NCI-H2081 treated with DMSO at 0.1 percent for 48 hours (cell line): ENCODE measurements at places on chromosomes 12 and 14.
A peak's percentile ranks its signal among the peaks of the same experiment; 100 is the strongest.

- no peak for DNase-seq
Observed at GRCh38 chr12:68007466-68007865, 18.2 kb downstream of the IFNG-AS1 start.

DNA sequence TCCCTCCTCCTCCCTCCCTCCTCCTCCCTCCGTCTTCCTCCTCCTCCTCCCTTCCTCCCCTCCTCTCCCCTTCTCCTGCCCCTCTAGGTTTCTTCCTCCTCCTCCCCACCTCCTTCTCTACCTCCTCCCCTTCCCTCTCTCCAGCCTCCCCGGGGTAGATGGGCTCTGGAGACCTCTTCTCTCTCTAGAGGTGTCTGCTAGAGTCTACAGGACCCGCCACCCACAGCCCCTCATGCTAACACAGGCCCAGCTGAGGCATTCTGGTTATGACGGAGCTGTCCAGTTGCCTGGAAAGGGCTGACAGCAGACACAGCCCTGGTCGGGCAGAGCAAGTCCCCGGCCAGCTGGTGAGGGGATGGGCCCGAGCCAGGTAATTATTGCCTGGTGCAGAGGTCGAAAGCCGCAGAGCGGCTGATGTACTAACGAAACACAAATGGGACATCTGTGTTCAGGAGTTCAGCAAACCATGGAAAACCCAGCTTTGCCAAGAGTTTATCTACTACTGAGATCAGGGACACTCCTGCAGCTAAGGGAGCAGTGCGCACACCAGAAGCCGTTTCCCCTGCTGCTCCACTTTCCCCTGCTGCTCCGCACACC, 96.2 kb downstream of the PAPOLA start:
- no peak for DNase-seq

DNA sequence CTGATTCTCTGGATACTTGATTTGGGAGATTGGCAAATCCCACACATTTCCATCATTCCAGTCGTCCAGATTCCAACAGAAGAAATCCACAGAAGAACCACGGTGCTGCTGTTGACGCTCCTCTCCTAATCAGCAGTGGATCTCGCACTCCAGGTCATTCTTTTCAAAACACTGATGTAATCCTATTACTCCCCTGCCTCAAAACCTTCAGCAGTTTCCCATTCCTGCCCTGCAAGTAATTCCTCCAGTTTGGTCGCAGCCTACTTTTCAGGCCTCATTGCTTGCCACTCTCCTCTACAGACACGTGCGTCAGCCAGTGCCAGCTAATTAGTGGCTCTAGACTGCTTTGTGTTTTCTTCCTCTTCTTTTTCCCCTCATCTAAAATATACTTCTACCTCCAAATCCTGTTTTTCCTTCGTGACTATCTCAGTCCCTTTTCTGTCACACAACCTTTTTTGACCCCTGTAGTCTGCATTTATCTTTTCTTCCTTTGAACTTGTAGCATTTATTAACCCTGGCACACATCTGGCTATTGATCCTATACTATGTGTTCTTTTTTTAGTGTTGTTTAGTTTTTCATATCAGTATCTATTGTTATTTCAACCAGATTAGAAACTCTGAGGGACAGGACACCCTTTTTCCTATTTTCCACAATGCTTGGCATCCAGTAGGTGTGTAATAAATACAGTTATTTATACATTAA, 36.8 kb downstream of the PRORP start:
- DNase-seq = no peak

- DNase-seq = peak; percentile 96
Observed at GRCh38 chr12:109573029-109573913, at the start of the genes MMAB and MVK. Gene MMAB (minus strand): TSS chr12:109573504. CDS start chr12:109573480, 24 bp downstream. Gene MVK (plus strand): TSS chr12:109573794. CDS start chr12:109574823, 1,029 bp downstream.

DNA sequence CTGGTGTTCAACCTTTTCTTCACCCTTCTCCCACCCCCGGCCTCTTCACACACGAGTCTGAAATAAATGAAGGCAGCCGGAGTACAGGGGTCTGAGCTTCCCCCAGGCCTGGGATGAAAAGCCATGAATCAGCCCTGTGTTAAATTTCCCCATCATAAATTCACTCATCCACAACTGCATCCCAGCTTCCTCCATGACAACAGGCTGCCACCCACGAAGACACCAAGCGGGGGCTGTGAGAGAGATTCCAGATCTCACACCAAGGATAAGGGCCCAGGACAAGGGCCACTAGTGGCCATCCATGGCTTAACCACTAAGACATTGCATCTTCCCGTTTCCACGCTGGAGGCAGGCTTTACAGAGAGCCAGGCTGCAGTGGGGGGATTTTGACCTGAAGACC, 93.9 kb upstream of the NCOR2 start:
- no peak for DNase-seq

DNA sequence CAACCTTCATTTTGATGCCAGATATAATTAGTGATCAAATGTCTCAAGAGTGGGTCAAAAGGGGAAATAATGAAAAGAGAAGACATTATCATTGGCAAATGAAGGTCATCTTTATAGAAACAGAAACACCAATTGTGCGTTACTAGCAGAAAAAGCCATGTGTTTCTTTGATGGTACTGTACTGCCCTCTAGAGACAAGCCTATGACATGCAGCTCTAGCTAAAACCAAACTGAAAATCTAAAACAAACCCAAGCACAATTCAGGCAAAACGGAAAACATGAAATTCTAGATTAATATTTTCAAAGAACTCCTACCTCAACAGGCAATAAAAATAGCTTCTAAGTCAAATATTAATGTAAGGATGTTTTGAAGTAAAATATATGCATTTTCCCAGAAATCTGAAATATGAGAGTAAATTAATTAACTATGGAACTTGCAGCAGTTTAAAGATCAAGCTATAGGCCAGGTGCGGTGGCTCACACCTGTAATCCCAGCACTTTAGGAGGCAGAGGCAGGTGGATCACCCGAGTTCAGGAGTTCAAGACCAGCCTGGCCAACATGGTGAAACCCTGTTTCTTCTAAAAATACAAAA, 115.4 kb downstream of the KLHL28 start:
- DNase-seq = peak; percentile 20
